RPMI7951 (cell line): ENCODE measurements at places on chromosomes 3 and 15. TPM values are rescaled to one million over a fixed set of nuclear protein-coding genes. Genes with fewer than 3 reads are reported as not detected.

DNA sequence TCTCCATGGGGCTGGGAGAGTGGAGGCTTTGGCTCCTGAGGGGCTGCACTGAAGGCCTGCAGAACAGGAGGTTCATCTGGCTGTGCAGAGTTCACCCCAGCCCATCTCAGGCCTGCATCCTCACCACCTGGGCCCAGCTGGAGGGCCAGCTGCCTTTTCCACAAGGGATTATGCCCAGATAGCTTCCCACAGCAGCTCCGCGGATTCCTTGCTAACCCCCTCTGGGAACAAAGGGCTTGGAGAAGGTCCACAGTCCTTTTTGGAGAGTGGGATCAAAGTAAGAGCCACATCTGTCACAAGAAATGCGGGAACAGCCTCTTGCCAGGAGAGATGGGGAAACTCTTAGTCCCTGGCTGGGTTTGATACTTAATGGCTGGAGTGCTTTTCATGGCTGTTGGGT is 164.7 kb upstream of the RGMA start:
- DNase-seq = no peak

The RAD51 gene
- total RNA-seq = 13.8 and 15.7 TPM in 2 replicates

GRCh38 chr3:42700366-42701288 is 2.0 kb downstream of the HHATL start:
- no peak for DNase-seq

The KLHL24 gene
- 27.5 and 29.0 TPM in 2 replicates for total RNA-seq

GRCh38 chr3:135143474-135143873 is 348.4 kb downstream of the EPHB1 start:
- DNase-seq = no peak

DNA sequence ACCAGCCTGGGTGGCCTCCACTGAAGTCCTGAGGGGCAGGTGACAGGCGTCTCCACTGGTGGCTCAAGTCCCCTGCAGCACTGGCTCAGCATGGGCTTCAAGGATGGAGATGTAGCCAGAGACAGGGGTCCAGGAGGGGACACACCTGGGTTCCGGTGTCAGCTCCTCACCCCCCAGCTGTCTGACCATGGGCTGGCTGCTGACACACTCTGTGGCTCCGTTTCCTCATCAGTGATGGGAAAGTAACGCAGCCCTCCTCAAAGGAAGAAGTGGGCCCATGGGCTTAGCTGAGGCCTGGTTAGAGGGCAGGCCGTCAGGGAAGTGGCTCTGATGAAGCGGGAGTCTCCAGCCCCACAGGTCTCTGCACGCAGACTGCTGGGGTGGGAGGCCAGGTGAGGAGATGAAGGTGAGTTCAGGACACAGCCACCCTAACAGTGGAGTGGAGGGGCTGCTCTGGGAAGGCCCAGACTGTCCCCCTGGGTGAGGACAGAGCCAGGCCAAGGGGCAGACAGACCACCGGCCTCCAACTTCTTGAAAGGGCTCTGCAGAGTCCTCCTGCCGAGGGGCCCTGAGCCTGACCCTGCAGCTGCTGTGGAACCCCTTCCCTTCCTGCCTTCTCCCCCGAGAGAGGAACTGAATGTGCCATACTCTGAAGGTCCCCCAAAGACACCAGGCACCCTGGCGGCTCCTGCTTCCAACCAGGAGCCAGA is 24.0 kb downstream of the PSTPIP1 start:
- no peak for DNase-seq

- no peak for DNase-seq
These were observed 122.8 kb downstream of the GHSR start for GRCh38 chr3:172325461-172325860.

DNA sequence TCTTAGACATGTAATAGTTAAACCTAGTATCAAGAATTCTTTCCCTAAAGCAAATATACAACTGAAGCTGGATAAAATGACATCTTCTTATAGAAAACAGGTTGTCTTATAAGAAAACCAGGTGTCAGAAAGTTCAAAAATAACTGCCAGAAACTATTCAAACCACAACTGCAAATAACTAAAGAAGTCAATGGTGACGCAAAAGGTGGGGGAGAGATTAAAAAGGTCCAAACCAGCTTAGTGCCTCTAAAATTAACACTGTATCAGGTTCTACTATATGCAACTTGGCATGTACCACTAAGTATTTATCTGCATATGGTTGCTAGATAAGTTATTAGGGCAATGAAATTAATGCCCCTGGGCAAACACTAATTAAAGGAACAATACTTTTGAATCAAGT is 136.8 kb downstream of the TBL1XR1 start:
- DNase-seq = no peak

The CYP11A1 gene
- total RNA-seq = not detected in 2 replicates

- peak; percentile 97 for DNase-seq
These were observed 26.7 kb downstream of the NRROS start for GRCh38 chr3:196666001-196666867.

DNA sequence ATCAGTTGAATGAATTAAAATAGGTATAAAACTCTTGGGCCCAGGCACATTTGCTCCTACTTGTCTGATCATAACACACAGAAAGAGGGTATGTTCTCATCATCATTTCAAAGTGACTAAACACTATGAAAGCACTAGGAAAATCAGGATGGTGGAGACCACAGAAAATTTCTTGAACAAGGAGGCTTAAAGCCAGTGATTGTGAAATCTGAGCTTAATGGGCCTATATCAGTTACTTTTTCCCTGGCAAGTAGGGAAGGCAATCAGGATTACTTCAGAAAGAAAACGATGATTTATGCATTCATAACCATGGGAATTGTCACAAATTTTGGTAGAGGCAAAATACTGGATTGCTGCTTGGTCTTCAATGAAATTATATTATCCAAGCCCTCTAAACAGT is 434.4 kb upstream of the CNTN4 start:
- no peak for DNase-seq

The SCG5 gene
- 91.9 and 99.1 TPM in 2 replicates for total RNA-seq

The DNASE1L3 gene
- not detected in 2 replicates for total RNA-seq

The STRIT1 gene
- total RNA-seq = not detected in 2 replicates

The MESP2 gene
- total RNA-seq = 1.8 and 2.6 TPM in 2 replicates

- DNase-seq = no peak
These were observed 2.8 kb downstream of the COL6A6 start for GRCh38 chr3:130519754-130520153.

The SLC22A13 gene
- total RNA-seq = 0.29 TPM in 1 of 2 replicates, not detected in the other

- DNase-seq = peak; percentile 23
These were observed 24.6 kb upstream of the IL20RB start for GRCh38 chr3:136932978-136933772.

The PTPN9 gene
- 22.4 and 27.8 TPM in 2 replicates for total RNA-seq

GRCh38 chr3:38890426-38890825 is 74.4 kb upstream of the SCN10A start:
- DNase-seq = no peak

- no peak for DNase-seq
These were observed 29.5 kb downstream of the PTPN23 start for GRCh38 chr3:47410417-47410720.

The HRH1 gene
- 18.8 and 22.6 TPM in 2 replicates for total RNA-seq

GRCh38 chr3:151593928-151594327 is 133.1 kb upstream of the IGSF10 start:
- DNase-seq = peak; percentile 53
